ENCODE measurements at places on chromosomes 6 and 20.

GRCh38 chr6:113351173-113351834 lies 505.8 kb upstream of the MARCKS start:
- no peak for DNase-seq

DNA sequence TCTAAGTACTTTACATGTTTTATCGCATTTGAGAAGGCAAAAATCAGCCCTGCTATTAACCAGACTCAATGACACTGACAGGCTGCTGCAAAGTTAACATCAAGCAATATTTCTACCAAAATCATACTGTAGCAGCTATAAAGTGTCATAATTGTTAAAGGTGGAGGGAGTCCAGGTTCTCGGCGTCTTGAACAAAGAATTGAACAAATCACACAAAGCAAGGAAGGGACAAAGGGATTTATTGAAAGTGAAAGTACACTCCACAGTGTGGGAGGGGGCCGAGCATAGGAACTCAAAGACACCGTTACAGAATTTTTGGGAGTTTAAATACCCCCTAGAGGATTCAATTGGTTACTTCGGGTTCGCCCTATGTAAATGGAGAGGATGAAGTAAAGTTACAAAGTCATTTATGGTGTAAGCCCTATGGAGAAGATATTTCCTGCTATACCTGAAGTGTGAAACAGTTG lies 12.9 kb upstream of the ZNF391 start:
- no peak for DNase-seq

GRCh38 chr6:159399751-159400221 lies 230.6 kb downstream of the FNDC1 start:
- no peak for DNase-seq

DNA sequence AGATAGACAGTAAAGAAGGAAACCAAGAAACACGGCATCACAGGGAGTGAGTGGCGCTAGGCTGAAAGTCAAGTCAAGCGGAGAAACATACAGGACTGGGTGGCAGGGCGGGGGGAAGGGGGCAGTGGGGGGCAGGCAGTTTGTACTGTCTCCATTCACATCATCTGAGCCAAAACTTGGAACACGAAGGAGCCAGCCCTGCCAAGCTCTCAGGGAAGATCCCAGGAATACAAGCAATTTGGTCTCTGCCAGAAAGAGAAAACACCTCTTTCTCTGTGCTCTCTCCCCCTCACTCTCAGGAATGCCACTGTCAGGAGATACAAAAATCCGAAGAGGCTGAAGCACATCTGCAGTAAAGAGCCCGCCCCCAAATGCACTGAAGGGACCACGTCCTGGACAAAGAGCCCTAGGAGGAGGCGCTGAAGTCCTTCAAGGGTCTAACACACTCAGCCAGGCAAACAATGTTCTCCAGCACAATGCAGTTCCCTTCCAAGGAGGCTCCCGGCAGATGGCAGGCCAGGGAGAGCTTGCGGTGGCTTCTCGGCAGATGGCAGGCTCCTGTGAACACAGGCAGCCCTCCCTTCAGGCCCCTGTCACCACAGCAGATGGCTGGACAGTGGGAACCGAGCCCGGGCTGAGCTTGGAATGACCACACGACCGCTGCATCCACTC lies 90.0 kb downstream of the ATP9A start:
- no peak for DNase-seq

DNA sequence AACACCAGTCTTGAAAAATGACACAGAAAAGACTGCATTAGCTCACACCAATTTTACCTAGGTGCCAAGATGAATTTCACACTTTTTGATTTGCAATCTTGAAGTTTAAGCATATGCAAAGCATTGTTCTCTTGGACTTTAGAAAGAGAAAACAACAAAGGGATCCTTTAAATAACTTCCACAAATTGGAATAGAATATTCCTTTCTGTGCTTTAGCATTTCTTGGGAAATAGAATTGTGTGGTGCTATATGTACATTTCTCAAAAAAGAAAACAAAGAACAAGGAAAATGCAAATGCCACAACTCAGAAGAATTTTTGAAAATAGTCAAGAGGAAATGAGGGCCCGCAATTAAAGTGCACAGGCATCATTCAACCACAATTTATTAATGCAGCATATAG lies 17.0 kb downstream of the HTR1B start:
- DNase-seq: no peak

GRCh38 chr6:143980921-143981320 lies 27.1 kb downstream of the PLAGL1 start:
- no peak for DNase-seq

GRCh38 chr6:169665289-169665688 lies 36.5 kb downstream of the WDR27 start:
- no peak for DNase-seq

DNA sequence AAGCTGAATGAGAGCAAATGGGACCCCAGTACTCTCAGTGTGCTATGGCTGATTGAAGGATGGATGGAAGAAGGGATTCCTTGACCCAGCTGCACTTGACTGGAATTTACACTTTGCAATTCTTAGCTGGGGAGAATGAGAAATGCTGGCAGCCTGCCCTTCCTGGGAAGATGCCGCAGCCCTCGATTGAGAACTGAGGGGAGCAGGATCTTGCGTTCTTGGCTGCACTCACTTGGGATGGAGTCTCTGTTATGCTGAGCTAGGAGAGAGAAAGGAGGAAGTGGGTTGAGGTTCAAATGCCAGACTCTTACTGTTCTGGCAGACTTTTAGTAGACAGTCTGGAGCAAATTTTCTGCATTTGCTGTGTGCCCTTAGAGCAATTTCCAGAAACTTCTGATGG lies 221.2 kb downstream of the FNDC1 start:
- no peak for DNase-seq

- no peak for DNase-seq
Measured at GRCh38 chr6:144087789-144088426, 7.5 kb downstream of the SF3B5 start.

DNA sequence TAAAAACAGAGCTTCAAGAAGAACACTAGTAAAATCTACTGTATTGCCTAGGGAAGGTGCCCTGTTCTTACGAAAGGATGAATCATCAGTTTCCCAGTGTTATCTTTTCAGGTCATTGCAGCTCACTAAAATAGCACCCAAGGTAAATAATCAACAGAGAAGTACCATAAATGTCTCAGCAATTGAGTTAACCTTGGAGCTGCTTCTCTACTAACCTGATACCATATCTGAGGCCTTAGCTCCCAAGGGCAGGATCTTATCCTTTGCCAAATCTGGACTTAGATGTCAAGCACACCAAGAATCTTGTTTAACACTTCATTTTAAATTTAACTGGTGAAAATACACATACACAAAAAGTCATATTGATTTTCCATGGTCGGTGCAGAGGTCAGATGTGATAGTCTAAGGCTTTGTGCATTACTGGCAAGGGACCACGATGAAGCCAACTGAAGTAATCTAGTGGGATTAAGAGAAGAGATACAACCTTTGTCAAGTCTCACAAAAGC lies 81.5 kb downstream of the EDN1 start:
- no peak for DNase-seq
